ENCODE measurements at places on chromosomes 7 and 10.
A peak's percentile ranks its signal among the peaks of the same experiment; 100 is the strongest.

- no peak for DNase-seq
Observed at GRCh38 chr7:24825381-24825794, 68.1 kb upstream of the GSDME start.

DNA sequence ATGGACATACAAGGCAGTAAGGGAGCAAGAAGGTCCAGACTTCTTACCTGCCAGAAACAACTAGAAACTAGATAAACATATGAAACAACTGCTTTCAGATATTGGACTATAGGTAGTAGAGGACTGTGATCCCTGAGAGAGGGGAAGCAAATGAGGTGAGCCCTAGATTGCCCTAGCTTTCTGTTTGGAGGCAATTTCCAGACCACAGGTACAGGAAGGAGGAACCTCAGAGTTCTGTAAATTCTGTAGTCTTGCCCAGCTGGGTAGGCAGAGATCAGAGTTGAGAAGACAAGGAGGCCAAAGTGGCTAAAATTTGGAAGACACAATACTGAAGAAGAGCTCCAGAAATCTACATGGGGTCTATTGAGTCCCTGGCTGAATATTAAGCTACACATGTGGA, 21.0 kb downstream of the CDK6 start:
- no peak for DNase-seq

- DNase-seq = no peak
Observed at GRCh38 chr7:135856356-135857144, 107.9 kb upstream of the FAM180A start.

GRCh38 chr10:6586501-6586900, 6.4 kb upstream of the PRKCQ start:
- DNase-seq = no peak

DNA sequence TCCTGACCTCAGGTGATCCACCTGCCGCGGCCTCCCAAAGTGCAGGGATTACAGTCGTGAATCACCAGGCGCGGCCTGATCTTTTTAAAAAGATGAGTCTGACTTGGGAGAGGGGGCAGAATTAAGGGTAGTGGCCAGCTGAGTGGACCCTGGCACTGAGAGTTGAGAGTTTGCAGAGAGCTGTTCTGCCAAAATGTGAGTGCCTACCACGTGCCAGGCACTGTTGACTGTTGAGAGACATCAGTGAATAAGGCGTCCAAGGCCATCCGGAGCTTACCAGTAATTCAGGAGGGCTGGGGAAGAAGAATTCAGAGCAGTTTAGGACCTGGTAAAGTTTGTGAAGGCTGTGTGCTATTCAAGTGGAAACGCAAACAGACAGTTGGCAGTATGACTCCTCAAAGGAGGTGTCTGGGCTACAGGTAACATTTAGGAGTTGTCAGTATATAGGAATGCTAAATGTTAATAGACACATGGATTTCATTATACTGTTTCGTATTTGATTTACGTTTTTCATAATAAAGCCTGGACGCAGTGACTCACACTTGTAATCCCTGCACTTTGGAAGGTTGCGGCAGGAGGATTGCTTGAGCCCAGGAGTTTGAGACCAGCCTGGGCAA, 1.5 kb downstream of the NIPSNAP2 start:
- no peak for DNase-seq

DNA sequence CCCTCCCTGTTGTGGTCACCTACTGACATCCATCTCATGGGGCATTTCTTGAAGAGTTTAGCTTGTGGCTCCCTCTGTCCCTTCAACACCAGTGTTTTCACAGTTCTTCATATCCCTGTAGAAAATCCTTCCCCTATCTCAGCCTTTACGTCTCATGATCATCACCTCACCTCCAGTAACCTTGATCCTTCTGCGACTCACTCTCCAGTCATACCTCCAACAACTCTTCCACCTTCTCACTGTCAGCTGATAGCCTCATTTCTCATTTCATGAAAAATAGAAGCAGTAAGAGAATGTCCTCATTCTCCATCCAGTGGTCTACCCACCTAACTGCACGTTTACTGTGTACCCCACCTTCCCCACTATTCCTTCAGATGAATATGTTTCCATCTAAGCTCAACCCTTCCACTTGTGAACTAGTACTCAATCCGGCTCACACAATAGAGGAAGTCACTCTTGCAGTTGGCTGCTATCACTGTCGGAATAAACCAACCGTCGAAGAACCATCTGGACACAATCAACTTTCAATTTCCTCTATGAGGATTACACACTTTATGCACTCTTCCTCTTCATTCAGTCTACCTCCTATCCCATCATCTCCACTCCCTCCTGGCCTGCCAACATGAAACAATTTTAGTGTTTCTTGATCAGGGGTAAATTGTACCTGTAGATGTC, 256.0 kb downstream of the AHR start:
- DNase-seq = peak; percentile 7

DNA sequence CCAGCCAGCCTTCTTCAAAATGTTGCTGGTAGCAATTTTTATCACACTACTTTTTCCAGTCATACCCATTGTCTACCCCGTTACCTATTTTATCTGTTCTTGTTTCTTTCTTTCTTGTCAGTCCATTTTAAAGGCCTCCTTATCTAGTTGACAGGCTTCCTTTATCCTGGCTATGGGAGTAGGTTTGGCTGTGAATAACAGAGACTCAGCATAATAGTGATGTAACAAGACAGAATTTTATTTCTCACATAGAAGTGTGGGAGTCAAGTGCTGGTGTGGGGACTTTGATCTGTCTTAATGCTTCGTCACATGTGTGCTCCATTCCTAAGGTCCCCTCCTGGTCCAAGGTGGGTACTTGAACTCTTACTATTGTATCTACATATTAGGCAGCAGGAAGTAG, 283.6 kb downstream of the EXOC4 start:
- DNase-seq = no peak

- DNase-seq = no peak
Observed at GRCh38 chr7:159128767-159129166, 15.9 kb downstream of the VIPR2 start.

DNA sequence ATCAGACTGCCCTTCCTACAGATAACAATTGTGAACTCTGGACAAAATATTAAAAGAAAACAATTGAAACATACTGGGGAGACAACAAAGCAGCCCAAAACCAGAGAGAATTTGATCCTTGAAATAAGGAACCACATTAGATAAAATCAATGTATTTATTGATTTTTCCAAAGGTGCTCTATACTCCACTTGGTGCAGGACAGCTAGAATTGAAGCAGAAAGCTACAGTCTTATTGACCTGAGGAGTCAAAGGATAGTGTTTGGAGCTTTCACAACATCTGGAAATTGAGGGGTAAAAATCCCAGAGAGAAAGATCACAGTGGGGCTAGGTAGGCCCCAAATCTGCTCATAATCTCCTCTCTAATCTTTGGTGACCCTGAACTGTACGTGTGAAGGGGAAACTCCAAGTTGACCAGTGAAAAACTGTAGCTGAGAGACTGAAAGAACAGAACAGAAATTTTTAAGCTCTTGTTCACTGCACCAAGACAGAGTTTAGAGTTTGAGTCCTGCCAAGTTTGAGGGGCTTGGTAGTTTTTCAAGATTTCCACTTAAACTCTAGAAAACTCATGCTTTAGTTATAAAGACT, 70.2 kb downstream of the SAMD9 start:
- DNase-seq = no peak

DNA sequence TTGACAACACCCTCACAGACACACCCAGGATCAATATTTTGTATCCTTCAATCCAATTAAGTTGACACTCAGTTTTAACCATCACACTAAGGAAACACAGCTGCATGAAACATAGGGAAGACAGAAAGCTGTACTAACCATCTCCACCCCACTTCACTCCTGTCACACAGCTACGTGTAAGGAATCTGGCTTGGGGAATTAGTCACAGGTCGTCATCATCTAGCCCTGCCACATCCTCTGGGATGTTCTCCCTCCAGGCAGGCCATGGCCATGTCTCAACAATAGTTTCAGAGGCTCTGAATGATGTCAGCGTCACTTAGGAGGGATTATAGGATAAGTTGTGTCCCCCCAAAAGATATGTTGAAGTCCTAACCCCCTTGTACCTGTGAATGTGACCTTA, 10.8 kb upstream of the SEMA3C start:
- DNase-seq = no peak

- DNase-seq = no peak
Observed at GRCh38 chr10:29522061-29522855, 112.5 kb downstream of the SVIL start.

- peak; percentile 10 for DNase-seq
Observed at GRCh38 chr10:7411671-7412128, 866 bp upstream of the SFMBT2 start.

DNA sequence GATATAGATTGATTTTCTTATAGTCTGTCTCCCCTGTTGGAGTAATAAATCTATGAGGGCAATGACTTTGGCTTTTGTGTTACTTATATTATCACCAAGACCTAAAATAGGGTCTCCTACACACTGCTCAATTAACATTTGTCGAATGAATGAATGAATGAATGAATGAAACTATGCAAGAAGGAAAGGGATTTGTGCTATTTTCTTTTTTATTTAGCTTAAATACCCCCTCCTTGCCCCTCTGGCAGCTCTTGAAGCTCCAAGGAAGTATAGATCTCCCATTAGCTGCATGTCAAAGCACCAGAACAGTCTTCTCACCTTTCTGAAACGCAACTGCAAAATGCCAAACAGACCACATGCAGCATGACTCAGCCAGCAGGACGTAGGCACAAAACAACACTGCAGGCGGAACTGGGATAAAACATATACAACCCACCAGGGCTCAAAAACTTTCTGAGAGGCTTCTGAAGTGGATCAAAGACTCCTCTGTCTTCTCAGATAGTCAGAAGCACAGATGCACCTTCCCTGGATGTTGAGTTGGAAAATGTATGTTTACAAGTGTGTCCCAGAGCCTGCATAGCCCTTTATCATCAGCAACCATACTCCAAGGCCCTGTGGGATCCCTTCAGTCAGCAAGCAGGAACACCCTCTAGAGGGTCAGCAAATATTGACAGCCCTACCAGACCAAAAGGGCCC, 187.8 kb downstream of the NPSR1 start:
- no peak for DNase-seq

- no peak for DNase-seq
Observed at GRCh38 chr10:129846991-129847391, 117.1 kb downstream of the EBF3 start.

GRCh38 chr10:86900955-86901354, 56.5 kb downstream of the MMRN2 start:
- no peak for DNase-seq

DNA sequence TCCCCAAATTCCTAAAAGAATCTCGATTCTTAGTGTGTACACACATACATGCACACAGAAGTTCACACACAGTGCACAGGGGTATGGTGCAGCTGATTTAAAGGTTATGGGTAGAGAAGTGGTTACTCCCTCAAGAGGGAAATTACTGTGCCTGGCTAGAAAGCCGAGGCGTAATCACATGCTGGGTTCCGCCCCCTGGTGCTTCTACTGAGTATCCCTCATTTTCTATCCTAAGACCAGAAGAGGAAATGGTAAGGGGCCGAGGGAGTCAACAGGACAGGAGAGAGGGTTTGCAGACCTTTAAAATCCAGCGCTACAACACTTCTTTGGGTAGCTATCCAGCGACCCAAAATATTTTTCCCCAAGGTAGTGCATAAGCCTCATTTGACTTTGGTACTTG, 147.3 kb upstream of the TMEM196 start:
- DNase-seq = no peak

- DNase-seq = no peak
Observed at GRCh38 chr10:69051303-69051702, 36.6 kb upstream of the SRGN start.

DNA sequence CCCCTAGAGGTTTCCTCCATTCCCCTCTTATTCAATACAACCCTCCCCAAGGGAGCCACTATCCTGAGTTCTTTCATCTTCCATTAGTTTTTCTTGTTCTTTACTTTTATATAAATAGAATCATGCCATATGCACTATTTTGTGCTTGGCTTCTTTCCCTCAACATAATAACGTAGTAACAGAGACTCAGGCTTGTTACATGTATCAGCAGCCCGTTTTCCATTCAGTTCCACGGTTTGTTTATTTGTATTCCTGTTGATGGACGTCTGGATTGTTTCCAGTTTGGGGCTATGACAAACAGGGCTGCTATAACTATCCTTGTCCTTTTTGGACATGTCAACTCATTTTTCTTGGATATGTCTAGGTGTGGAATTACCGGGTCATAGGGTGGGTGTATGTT, 264.4 kb upstream of the MKI67 start:
- no peak for DNase-seq

DNA sequence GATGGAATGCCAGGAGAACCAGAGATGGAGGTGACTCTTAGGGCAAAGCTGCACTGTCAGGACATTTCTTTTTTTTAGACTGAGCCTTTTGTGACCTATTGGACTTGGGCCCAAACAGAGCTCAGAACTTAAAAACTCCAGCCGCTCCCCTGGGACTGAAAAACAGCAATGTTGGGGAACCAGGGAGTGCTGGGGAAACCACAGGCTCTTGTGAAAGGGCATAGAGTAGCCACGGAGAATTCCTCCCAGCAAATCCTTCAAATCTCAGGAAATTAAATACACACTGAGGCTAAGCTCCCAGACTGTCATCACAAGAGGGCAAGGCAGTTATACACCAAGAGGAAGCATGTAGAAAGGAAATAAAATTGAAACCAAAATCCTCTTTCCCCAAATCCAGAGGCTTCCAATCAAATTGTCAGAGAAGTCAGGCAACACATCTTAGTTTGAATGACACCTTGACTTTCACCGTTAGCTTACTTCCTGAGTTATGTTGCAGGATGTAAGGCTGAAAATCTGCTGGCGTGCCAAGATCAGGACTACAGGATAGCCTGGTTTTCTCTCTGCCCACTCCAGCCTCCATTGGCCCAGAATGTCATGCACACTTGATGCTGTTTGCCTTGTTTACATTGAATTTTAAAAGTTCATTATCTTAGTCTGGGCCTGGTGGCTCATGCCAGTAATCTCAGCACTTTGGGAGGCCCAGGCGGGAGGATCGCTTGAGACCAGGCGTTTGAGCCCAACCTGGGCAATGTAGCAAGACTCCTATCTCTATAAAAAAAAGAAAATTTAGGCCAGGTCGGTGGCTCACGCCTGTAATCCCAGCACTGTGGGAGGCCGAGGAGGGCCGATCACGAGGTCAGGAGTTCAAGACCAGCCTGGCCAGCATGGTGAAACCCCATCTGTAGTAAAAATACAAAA, 2.6 kb upstream of the RFC2 start:
- no peak for DNase-seq

DNA sequence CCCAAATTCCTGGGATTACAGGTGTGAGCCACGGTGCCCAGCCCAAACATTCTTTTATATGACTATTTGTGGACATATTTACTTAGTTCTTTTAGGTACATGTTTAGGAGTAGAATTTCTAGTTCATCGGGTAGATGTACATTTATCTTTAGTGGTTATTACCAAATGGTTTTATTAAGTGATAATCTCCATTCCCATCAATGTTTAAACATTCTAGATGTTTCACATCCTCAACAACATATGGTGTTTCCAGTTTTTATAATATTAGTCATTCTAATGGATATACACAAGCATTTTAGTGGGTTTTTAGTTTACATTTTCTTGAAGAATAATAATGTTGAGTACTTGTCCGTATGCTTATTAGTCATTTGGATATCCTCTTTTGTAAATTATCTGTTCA, 131.7 kb downstream of the RTKN2 start:
- no peak for DNase-seq

- DNase-seq = no peak
Observed at GRCh38 chr7:106749165-106749564, 88.2 kb upstream of the CCDC71L start.

- DNase-seq = no peak
Observed at GRCh38 chr7:1454542-1454941, 4.7 kb downstream of the MICALL2 start.

- DNase-seq = no peak
Observed at GRCh38 chr7:33769930-33770329, 135.4 kb upstream of the BMPER start.

All from T-helper 2 cell (primary cell).